Stimulated activated CD4-positive, alpha-beta T cell treated with anti-CD3 and anti-CD28 coated beads, Interleukin-12 subunit alpha, Interleukin-12 subunit beta, amount 100 ng/mL, for 24 hours (primary cell): ENCODE measurements at places on chromosomes 7 and 10.

GRCh38 chr10:63665670-63666134, 144.5 kb downstream of the REEP3 start:
- DNase-seq: no peak

- DNase-seq: no peak
Measured at GRCh38 chr10:15325243-15325943, 45.7 kb downstream of the FAM171A1 start.

- DNase-seq: no peak
Measured at GRCh38 chr7:25180946-25181345, 47.3 kb downstream of the NPVF start.

GRCh38 chr7:31327071-31327470, 13.5 kb downstream of the NEUROD6 start:
- DNase-seq: no peak

GRCh38 chr10:130363899-130364445, 227.8 kb downstream of the GLRX3 start:
- no peak for DNase-seq

DNA sequence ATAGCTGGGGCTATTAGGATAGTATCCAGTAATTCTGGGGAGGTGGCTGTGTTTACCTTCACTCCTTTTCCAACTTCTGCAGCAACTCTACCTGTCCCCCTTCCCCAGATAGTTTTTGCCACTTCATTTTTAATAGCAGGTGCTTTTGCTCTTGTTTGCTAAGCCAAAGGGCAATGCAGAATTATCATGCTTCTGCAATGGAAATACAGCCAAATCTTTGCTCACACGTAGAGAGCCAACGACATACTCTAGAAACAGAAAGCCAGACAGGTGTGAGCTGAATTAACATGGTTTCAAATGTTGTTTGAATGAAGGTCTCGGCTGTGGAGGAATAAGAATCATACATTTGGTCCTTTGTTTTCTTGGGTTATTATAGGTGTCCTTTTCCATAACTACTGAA, 14.4 kb downstream of the PLEKHS1 start:
- no peak for DNase-seq

DNA sequence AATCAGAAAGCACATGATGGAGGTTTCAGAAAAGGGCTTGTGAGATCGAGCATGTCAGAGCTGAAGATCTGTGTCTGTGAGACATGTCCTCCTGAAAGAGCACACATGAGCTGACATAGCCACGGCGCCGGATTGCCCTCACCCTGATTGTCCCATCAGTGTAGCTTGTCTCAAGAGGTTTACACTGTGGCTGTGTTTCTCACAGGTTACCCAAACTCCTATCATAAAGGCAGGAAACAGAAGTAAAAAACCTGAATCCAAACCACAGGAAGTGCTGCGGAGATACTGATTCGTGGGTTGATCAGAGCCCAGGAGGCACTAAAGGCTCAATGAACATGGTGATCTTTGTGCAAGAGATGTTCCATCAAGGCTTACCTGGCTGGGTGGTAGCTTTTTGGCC, 3.9 kb upstream of the ATP6V0E2 start:
- no peak for DNase-seq
